ENCODE measurements at places on chromosomes 16 and 17.
A peak's percentile ranks its signal among the peaks of the same experiment; 100 is the strongest.

- no peak for DNase-seq
Observed at GRCh38 chr17:66281661-66282369, 20.6 kb upstream of the PRKCA start.

DNA sequence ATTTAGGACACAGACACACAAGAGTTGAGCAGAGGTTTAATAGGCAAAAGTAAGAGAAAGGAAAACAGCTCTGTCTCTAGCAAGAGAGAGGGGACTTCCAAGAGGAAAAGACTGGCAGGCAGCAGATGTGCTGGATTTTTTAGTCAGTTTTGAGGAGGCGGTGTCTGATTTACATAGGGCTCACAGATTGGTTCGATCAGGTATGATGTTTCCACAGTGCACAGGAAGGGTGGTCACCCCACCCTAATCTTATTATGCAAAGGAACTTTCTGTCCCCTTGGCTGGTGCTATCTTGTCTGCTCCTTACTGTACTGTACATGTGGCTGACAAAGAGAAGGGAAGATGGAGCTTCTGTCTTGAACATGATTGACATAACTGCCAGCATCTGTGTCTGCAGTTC, 25.3 kb downstream of the BFAR start:
- DNase-seq: peak; percentile 9

DNA sequence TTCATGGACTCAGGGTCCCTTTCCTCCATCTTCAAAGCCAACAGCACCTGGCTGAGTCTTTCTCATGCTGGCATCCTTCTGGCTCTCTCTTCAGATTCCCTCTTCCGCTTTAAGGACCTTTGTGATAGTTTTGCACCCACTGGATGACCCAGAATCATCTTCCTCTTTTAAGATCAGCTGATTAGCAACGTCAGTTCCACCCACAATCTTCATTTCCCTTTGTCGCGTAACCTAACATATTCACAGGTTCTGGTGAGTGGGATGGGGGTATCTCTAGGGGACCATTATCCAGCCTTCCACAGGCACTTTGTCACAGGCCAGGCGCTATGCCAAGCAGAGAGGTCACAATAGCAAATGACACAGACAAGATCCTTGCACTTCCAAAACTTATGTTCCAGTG, 593.8 kb downstream of the MAF start:
- DNase-seq: peak; percentile 89

DNA sequence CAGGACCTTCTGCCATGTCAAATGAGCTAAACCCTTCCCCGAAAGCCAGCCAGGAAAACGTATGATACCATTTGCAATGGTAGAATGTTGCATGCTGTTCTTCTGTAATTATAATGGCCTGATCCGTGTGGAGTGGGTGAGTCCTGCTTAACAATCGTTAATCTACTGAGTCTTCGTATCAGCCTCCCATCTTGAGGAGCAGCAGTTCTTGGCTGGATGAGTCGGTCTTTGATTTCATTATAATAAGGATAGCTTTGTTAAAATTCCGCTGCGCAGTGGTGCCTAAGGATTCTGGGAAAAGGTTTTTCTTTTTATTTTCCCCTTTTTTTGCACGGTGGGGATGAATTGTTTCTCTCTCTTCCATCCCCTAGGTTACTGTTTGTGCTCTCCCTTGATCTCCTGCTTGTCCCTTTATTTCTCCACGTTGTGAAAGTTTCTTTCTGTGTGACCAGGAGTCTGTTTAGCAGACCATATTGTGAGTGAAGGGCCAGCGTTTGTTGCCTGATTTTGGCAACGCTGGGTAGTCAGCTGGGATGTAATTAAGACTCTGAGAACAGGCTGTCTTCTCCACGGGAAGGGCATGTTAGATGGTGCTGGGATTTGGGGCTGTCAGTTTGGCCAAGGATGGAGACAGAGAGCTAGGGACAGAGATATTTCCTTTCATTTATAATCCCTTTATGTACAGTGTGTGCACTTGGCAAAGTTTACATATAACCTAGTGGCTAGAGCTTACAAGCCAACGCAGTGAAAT, 263.0 kb downstream of the FTO start:
- DNase-seq: no peak

- peak; percentile 56 for DNase-seq
Observed at GRCh38 chr16:4053301-4053845, 62.9 kb downstream of the ADCY9 start.
